ENCODE measurements at places on chromosomes 12 and 14.

DNA sequence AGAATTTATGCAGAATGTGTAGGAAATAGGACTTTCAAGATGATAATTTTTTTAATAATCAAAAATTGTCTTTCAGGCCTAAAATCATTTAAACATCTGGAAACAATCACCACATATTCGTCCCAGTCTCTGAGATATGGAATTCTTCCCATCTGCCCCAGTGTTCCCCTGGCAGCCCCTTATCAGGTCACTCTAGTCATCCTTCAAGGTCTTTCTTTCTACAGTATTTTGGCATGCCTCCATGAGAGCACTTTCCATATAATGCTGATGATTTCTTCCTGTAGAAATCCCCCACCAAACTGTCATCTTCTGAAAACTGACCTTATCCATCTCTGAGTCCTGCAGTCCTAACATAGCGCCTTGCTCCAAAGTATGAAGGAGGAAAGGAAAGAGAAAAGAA, 422.1 kb downstream of the RPS29 start:
- no peak for DNase-seq

DNA sequence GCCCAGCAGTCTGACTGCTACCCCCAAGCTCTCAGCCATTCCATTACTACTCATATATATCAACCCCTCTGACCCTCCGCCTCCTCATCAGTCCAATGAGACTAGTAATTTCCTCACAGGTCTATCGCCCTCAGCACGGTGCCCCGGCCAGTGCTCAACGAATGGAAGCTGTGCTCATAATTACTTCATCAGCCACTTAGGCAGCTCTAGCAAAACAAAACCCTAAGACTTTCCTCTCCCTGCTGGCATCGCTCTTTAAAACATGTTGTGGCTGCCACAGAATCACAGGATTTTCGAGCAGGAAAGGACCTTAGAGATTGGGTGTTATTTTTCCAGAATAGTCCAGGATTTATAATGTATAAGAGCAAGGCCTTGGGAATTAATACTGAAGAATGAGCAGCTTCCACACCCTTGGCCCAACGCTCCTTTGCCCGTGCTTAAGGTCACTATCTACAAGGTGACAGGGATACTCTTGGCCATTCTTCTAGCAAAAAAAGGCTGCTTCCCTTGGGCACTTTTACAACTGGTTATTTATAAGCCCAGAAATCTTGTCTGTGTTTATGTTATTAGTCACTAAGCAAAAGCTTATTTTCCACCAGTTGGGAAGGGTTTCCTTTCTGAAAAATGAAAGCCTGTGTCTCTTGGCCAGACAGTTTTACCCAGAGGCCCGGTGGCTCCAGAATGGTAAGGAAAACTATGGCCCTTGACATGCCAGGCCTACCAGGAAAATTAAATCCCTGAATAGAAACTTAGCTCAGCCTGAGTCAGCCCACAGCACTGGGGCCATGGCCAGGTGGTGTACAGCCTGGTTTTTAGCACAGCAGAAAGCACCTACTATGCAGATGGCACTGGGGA, 47.9 kb downstream of the NUAK1 start:
- peak; percentile 68 for DNase-seq

DNA sequence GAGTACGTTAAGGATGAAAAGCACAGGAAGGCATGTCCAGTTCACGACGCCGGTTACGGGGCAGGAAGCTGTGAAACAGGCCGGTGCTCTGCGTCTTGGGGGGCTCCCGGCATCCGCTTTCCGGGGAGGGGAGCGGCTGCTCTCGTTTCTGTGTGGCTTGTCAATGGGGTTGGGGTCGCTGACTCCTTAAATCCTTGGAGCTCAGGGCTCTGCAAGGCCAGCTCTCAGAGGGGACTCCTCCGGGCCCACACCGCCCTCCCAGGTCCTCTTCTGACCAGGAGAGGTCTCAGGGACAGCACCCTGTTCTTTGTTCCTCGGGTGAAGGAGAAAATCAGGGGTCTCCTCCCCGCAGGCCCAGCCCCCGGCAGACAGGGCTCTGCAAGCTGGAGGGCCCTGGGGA, 78.1 kb downstream of the GALNT9 start:
- no peak for DNase-seq

DNA sequence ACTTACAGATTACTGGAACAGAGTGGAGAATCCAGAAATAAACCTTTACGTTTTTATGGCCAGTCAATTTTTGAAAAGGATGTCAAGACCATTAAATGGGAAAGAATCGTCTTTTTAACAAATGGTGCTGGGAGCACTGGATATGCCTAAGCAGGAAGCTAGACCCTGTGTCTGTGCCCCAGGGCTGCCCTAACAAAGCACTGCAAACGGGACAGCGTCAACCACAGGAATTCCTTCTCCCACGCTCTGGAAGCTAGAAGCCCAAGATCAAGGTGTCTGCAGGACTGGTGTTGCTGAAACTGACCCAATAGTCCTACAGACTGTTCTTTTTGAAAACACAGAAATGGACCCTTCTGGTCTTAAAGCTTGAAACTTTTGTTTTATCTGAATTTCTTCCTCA, 9.3 kb upstream of the TMEM121 start:
- no peak for DNase-seq

DNA sequence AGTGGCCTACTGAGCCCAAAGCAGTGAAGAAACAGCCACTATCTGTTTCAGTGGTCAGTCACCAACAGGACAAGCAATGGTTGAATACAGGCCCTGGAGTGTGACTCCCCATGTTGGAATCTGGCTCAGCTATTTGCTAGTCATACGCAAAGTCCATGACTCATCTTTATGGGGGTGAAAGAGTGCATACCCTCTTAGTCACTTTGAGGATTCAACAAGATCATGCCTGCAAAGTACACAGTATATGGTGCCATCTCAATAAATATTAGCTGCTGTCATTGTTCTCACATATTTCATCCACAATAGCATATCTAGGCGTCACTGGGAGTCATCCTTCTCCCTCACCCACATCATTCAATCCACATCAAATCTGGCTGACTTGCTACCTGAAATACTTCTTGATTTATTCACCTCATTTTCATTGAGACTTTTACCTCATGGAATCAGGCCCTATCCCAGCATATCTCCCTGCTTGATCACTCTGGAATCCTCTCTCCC, 26.4 kb upstream of the STAB2 start:
- DNase-seq, result peak; percentile 84

DNA sequence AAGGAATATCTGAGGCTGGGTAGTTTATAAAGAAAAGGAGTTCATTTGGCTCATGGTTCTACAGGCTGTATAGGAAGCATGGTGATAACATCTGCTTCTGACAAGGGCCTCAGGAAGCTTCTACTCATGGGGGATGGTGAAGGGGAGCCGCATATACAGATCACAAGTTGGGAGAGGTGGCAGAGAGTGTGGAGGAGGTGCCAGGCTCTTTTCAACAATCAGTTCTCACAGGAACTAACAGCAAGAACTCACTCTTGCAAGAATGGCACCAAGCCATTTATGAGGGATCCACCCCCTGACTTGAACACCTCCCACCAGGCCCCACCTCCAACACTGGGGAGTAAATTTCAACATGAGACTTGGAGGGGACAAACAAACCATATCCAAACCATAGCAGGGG, 3.5 kb upstream of the TSPAN11 start:
- no peak for DNase-seq

GRCh38 chr14:61719344-61720293, 24.3 kb downstream of the HIF1A start:
- DNase-seq, result no peak

DNA sequence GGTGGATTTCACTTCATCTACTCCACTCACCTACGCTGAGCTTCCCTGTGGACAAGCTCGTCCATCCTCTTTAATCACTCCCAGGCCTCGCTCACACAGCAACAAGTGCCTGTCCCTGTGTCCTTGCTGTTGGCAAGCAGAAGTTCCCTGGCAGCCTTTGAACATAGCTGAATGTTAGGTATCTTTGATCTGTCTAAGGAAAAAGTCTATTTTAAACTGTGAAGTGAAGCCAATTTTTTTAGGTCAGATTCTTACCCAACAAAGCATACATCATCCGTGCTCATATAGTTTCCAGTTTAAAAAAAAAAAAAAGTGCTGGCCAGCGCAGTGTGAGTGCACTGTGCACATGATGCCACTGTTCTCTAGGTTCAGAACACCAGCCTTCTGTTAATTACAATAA, 36.3 kb downstream of the PPP2R5C start:
- DNase-seq, result no peak
